ENCODE measurements at places on chromosomes 16 and 17.

DNA sequence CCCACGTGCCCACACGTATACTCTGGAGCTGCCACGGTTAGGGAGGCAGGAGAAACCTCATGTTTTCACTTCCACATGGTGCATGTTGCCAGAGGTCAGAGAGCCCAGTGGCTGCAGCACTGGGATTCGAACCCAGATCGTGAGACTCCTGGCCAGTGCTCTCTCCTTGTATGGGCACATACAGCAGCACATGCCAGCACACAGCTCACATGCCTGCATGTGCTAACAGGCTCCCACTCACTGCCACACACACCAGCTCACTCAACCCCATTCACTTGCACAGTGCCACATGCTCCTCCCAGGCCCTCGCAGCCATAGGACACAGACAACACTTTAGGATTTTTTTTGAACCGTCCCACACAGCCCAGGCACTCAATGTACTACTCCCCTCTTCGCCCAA is 49.5 kb upstream of the MRPS23 start:
- DNase-seq: no peak

DNA sequence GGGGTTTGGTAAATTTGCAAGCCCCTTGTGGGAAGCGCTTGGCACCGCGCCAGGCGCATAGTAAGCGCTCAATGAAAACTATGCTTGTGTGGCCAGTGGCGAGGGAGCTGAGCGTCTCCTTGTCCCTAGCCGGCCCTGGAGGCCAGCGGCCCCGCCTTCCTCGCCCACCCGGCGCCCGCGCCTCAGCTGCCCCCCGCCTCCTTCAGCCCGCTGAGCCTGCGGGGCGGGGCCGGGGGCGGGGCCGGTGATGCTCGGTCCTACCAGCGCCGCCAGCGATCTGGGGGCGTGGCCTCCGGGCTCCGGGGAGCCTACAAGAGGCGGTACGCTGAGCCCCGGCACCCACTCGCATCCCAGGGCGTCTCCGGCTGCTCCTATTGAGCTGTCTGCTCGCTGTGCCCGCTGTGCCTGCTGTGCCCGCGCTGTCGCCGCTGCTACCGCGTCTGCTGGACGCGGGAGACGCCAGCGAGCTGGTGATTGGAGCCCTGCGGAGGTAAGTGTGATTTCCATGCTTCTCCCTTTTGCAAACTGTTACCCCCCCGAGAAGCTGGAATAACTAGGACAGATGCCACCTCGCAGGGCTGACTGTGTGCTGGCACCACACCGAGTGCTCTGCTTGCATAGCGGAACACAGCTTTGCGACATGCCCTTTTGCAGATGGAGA is at the start of gene CRISPLD2:
Gene CRISPLD2 (plus strand): TSS at position 342 of the 661 bp plus-strand sequence. CDS start 18,511 bp downstream, outside the sequence.
- peak; percentile 66 for DNase-seq

DNA sequence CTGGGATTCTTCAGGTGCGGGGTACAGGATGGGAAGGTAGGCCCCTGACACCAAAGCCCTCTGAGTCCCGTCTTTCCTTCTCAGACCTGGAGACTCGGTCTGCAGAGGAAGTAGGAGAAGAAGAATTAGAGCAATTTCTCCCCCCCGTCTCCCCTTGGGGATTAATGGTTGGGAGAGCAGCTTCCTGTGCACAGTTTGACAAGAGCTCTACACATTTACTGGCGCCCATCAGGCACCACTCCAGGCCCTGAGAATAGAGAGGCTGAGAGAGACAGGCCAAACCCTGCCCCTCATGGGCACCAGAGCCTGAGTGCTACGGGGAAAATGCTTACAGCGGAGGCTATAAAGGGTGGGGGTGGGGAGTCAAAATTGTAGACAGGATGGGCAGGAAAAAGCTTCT is 3.5 kb upstream of the C16orf74 start:
- DNase-seq: no peak

- no peak for DNase-seq
Observed at GRCh38 chr17:65536573-65537342, 24.7 kb downstream of the AXIN2 start.

GRCh38 chr17:8695241-8695640 is 49.4 kb downstream of the CCDC42 start:
- no peak for DNase-seq

All from effector memory CD8-positive, alpha-beta T cell (primary cell).